ENCODE measurements at places on chromosomes 1 and 21. TPM values are rescaled to one million over a fixed set of nuclear protein-coding genes. Genes with fewer than 3 reads are reported as not detected.
A peak's percentile ranks its signal among the peaks of the same experiment; 100 is the strongest.

Gene CYP4Z1
- total RNA-seq = 0.20 TPM

Gene KCNA3
- not detected for total RNA-seq

Gene MARK1
- total RNA-seq = 0.65 TPM

Gene LEFTY1
- not detected for total RNA-seq

Gene DNAJC6
- total RNA-seq = 2.8 TPM

Gene CACNA1S
- total RNA-seq = not detected

- DNase-seq = no peak
Observed at GRCh38 chr1:180572760-180573159, 14.0 kb downstream of the OVAAL start.

- no peak for DNase-seq
Observed at GRCh38 chr1:51491166-51491981, 27.7 kb downstream of the EPS15 start.

GRCh38 chr1:6962996-6963911 is 178.0 kb downstream of the CAMTA1 start:
- DNase-seq = peak; percentile 12

DNA sequence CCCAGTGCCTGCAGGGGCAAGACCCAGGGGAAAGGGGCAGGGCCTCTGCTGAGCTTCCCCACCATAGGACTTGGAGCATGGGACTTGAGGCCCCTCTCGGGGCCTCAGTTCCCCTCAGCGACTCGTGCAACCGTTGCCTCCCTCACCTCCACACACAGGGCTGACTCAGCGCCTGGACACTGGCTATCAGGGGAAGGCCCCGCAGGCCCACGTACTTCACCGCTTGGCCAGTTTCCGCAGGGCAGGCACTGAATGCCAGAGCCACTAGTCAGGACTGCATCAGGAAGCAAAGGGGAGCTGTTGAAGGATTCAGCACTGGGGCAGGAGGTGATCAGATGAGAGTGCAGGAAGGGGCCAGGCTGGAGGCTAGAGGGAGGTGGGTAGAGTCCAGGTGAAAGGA is 15.5 kb upstream of the FAM131C start:
- DNase-seq = peak; percentile 88

DNA sequence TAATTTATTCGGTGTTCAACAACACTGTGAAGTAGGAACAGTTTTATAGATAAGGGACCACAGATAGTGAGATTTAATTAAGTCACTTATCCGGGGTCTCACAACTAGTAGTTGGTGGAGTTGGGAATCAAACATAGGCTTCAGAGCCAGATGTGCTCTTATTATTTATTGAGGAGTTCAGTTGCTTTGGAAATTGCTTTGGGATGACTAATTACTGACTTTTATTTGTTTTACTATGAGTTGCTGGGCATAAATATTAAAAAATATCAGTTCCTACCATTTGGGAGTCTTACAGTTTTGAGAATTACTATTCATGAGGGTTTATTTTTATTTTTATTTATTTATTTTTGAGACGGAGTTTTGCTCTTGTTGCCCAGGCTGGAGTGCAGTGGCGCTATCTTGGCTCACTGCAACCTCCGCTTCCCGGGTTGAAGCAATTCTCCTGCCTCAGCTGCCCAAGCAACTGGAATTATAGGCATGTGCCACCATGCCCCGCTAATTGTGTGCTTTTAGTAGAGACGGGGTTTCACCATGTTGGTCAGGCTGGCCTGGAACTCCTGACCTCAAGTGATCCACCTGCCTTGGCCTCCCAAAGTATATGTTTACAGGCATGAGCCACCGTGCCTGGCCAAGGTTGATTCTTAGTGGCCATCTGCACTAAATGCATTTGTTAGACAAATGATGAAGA is 27.7 kb downstream of the THRAP3 start:
- DNase-seq = no peak

- DNase-seq = no peak
Observed at GRCh38 chr1:116886291-116886878, 23.3 kb upstream of the PTGFRN start.

DNA sequence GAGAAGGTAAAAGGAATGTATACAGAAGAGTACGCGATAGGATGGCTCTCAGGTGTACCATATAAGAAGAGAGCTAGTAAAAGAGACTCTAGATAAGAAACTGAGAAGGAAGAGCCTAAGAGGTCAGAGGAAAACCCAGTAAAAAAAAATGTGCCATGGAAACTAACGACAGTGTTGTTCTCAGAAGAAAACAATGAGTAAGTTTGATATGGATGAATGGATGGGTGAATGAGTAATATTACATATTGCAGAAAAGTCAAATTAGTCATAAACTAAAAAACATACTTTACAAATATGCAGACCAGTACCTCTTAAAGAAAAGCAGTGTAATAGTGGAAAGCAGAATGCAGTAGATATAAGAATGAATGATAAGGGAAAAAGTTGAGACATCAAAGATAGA is 316.2 kb downstream of the HMCN1 start:
- no peak for DNase-seq

GRCh38 chr1:119483441-119484200 is 23.4 kb upstream of the HSD3B1 start:
- no peak for DNase-seq

DNA sequence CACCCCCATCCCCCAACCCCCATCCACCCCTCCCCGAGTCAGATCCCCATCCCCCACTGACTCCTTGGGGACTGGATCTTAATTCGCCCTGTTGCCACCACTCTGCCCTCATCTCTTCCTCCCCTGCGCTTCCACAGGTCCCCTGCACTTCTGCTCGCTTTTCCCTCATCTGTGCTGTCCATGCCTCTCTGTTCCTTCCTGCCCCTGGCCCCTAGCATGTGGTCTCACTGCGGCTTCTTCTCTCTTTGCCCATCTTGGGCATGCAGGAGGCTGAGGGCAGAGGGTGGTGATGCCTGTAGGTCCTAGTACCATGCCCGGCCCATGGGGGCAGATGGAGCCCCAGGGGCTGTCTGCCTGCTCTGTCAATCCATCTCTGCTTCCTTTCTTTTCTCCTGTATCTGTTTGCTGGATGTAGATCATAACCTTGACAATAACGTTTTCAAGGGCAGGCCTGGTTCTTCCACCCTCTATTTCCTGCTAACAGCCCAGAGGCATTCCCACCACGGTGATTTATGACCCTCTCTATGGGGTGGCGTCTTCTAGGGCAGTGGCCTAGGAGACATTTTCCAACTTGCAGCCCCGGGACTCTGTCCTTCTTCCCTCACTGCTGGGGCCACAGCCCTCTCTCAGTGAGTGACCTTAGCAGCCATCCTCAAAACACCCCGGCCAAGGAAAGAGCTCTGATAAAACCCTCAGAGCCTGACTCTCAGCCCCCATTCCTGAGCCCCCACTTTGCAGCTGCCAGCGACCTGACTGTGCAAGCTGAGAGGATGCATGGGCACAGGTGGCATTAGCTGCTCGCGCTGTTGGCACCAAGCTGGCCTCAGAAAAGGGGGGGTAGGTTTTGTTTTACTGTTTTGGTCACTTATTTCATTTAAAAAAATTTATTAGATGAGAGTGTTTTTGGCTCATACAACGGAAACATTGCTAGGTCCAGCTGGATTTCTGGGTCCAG is 33.9 kb downstream of the TMEM51 start:
- DNase-seq = no peak

- DNase-seq = no peak
Observed at GRCh38 chr1:60156371-60156770, 82.8 kb upstream of the C1orf87 start.

DNA sequence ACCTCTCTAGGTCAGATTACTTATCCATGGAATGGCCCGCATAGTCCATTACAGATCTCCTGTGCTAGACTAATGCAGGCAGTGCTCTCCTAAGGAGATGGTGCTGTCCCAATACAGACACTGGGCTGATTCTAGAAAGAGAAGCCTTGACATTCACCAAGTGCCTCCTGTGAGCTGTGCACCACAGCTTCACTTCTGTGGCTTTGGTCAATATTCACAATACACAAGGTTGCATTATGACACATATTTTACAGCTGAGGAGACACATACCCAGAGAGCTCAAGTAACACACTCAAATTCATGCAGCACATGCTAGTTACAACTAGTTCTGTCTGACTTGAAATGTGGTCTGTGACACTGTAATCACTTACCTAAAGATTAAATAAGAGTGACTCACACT is 59.4 kb upstream of the LRRC8B start:
- DNase-seq = no peak

DNA sequence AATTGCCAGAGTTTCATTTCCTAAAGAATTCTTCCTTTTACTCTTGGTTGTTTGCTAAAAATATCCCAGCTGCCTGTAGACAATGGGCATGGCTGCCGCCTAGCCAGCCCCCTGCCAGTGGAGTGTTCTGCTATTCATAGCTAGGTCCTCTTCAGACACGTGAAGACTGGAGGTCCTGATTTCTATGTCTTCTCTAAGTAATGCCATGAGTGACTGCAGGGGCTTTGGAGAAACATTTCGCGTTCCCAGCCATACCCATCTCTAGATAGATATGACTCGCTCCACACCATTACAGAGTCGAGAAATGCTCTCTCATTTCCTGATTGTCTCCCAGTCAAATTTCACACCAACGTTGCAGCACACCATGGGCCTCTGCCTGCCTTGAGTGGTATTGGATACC is 99.5 kb upstream of the BACE2 start:
- no peak for DNase-seq

DNA sequence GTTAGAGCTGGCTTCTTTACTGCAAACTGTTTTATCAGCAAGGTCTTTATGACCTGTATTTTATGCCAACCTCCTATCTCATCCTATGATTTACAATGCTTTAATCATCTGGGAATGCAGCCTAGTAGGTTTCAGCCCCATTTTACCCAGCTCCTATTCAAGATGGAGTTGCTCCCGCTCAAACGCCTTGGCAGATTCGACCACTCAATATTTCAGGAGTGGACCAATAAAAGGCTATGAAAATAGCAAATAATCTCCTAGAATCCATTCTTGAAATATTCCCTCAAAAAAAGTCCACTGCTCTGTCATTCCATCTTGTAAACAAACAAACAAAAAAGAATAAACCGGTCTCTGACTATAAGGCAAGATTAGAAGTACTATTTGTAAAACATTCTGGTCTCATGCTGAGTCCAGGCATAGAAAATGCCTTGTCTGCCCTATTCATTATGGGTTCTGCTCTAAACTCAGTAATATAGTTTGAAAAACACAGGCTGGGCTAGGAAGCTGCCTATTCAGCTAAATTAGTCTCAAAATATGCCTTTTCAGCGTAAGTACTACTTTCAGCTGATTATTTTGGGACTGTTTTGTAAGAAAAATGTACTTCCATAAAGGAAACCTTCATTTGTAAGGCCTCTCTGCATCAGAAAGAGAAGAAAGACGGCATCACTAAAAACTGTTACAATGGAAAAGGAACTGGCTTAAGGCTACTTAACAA is 53.0 kb downstream of the TBX19 start:
- DNase-seq = no peak

GRCh38 chr21:39060485-39061083 is 122.7 kb downstream of the PSMG1 start:
- no peak for DNase-seq

- DNase-seq = no peak
Observed at GRCh38 chr1:84385347-84385746, 12.9 kb upstream of the DNASE2B start.

GRCh38 chr1:231594123-231594522 is 32.5 kb upstream of the DISC1 start:
- DNase-seq = no peak

DNA sequence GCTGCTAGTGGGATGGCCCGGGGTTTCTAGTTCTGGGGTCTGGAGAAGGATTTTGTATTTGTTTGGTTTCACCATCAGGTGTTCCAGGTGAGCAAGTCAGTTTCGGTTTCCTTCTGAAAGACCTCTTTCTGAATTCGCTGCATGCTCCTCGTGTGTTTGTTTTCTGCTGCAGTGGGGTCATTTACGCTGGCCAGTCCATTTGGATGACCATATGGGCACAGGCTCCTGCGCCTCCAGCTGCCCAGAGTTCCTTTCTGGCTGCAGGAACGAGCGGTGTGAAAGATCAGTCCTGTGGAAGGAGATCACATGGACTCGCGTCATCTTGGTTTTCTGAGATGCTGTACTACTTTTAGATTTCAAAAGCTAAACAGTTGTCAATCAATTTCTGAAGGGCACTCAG is 83.7 kb upstream of the GCLM start:
- no peak for DNase-seq

DNA sequence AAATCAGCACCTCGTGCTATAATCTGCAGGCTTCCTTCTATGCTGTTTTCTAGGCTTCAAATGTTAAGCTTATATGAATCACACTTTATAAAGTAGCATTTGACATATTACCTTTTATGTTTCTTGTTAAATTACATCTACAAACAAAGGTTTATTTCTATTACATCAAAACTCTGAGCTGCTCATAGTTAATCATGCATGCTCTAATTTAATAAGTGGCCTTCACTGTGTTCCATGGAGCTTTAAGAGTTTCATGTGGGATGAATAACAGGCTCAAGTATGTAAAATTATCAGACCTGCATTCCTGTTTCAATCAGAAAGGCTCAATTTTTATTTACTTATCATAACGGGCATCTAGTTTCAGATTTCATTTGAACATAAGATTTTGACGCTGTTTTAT is 13.0 kb downstream of the SLC19A2 start:
- no peak for DNase-seq

GRCh38 chr1:43885279-43885801 is 48.3 kb upstream of the ARTN start:
- DNase-seq = no peak

GRCh38 chr1:34865981-34866761 is 6.6 kb upstream of the SMIM12 start:
- peak; percentile 66 for DNase-seq

DNA sequence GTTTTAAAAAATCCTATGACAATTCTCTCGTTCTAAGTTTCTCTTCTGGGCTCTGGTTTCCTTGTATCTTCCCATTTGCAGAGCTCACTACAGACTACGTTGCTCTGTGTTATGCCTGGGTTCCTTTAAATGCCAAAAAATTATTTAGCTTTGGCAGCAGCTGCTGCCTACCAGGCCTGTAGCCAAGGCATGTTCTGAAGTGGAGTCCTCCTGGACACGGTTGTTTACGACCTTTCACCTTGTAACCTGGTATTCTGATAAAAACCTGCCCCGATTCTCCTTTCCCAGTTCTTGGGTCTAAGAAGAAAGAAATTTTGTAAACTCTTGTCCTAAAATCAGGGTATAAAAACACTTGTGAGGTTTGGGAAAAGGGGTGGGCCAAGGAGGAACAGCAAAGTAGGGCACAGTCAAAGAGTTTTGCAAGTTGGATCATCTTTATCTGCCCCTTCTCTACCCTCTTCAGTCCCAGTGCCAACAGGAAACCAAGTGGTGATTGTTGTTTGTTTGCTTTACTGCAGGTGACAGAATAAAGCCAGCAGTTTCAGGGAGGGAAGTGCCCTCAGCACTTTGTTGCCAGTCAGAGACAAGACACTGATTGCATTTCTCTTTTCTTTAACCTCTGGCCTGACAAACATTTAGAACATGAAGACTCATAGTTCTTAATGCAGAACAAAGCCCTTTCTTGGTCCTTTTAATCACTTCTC is 3.1 kb upstream of the TXNIP start:
- DNase-seq = no peak

DNA sequence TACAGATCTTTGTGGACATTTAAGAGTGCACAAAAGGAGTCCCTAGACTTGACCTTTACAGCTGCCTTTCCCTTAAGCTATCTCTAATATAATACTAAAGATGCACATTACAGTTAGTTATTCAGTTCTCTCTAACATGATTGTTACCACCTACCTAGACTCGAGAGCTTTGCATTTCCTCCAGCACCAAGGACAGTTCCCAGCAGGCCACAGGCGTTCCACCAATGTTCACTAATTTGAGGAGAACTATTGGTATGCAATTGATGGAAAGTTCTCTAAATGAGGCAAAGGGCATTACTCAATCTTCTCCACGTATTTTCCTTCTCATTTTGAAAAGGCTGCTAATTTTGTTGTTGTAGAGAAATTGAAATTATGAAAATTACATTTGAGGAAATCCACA is 5.4 kb upstream of the NTNG1 start:
- DNase-seq = peak; percentile 54
